ENCODE measurements at places on chromosomes 11 and 22.
A peak's percentile ranks its signal among the peaks of the same experiment; 100 is the strongest.

GRCh38 chr22:49626361-49627216 lies 201.1 kb downstream of the BRD1 start:
- no peak for DNase-seq

- peak; percentile 11 for DNase-seq
Observed at GRCh38 chr22:19787849-19788141, 27.2 kb downstream of the TBX1 start.

DNA sequence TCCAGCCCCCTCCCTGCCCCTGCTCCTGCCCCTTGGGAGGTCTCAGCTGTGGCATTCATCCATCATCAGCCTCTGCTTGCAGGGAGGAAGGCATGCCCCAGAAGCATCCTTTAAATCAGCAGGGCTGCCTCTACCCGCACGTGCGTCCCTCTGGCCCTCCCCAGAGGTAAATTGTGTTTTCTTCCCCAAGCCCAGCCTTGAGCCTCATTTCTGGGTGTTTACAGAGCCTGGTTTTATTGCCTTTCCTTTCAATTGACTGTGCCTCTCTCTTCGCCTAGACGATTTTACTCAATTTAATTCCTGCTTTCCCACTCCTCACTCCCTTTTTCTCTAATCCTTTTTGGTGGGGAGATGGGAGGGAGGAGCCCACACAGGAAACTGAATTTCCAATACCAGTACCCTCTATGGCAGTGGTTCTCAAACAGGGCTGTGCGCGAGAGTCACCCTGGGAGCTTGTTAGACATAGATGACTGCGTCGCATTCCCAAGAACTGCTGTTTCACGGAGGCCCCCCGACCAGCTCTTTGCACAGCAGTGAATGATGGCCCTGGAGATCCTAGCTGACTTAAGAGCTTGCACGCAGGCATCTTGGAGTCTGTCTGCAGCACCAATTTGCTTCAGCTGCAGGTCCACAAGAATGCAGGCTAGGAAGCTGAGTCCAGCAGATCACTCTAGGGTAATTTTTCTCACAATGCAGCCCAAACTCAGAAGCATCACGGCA lies 15.1 kb upstream of the OAF start:
- DNase-seq, result no peak

DNA sequence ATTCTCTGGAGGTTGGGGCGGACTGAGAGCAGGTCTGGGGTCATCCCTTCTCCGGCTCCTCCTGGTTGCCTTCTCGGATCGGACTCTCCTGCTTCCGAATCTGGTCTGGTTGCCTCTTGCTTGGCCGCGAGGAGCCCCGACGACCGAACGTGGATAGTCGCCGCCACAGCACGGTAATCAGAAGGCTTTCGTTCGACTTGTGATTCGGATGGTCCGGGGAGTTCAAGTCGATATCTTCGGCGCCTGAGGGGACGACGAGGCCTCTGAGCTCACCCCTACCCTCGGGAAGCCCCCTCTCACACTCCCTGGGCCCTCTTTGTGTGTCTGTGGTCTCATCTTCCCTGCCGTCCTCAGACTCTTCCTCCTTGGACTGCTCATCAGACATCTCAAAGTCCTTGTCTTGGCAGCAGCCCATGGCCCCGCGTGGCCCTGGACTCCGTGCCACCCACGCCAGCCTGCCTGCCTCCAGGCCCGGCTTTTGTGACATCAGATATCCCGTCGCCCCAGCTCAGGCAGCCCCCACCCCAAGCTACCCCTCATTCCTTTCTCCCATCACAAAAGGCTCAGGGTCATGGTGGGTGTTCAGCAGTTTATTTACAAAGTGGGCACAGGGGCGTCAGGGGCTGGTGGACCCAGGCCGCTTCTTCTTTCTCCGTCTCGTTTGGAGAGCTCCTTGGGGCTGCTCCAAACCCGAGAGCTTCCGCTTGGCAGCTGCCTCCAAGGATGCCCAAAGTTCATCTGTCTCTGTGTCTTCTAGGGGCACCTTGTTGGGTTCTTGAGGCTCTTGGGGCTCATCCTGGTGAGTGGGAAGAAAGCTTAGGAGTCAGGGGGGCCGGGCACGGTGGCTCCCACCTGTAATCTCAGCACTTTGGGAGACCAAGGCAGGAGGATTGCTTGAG lies at the start of gene TEX54:
Gene TEX54 (minus strand): TSS at position 506 of the 899 bp plus-strand sequence.
- no peak for DNase-seq

DNA sequence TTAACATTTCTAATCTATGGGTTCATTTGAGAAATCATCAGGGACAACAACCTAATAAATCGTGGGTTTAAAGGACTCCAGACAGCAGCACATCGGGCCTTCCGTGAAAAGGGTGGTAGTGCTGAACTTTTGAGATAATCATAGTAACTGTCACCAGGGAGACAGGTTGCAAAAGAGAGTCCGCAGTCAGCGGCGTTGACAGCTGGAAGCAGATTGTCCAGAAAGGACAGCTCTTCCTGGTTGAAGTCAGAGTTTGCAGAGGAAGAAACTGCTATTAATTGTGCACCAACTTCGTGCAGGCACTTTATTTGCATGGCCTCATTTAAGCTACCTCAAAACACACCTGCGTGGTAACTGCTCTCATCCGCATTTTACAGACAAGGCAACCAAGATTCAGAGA lies 20.5 kb upstream of the ISX start:
- DNase-seq, result no peak

- DNase-seq, result no peak
Observed at GRCh38 chr22:43421914-43422615, 10.3 kb downstream of the MPPED1 start.

- DNase-seq, result peak; percentile 52
Observed at GRCh38 chr11:61967924-61968757, 707 bp upstream of the FTH1 start.

- DNase-seq, result peak; percentile 13
Observed at GRCh38 chr11:27754035-27755017, 54.1 kb upstream of the BDNF start.

DNA sequence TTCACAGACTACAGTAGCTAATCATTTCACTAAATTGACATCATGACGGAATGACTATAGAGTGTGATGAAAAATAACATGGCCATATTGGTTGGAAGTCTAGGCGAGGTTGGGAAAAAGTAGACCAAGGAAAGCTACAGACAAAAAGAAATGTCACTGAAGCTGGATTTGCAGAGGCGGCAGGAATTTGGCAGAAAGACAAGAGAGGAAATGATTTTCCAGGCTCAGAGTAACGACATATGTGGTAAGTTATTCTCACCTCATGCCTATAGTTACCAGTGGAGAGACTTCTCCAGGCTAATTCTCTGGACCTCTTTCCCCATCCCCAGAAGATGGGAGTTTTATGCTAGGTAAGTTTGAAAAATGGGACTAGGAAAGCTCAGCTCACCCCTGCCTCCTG lies 1005.8 kb upstream of the CCDC90B start:
- peak; percentile 38 for DNase-seq

GRCh38 chr11:124415356-124415923 lies 9.2 kb downstream of the OR8B4 start:
- DNase-seq, result peak; percentile 45

GRCh38 chr11:65213322-65214211 lies 31.8 kb downstream of the CAPN1 start:
- peak; percentile 62 for DNase-seq

DNA sequence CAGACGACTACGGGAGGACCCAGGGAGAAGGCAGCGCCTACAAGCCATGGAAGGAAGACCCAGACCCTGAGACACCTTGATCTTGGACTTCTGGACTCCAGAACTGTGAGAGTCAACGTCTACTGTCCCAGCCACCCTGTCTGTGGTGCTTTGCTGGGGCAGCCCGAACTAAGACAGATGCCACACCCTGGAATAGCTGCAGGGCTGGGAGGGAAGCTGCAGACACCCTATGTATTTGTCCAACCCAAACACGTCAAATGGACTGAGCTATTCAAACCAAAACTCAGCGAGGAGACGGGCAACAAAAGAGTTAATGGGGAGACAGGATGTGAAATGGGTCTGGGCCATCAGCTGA lies 169.3 kb downstream of the CTTN start:
- DNase-seq, result no peak

- DNase-seq, result no peak
Observed at GRCh38 chr11:43234881-43235280, 76.9 kb upstream of the API5 start.

GRCh38 chr11:59264736-59265135 lies 52.0 kb upstream of the MPEG1 start:
- DNase-seq, result no peak

DNA sequence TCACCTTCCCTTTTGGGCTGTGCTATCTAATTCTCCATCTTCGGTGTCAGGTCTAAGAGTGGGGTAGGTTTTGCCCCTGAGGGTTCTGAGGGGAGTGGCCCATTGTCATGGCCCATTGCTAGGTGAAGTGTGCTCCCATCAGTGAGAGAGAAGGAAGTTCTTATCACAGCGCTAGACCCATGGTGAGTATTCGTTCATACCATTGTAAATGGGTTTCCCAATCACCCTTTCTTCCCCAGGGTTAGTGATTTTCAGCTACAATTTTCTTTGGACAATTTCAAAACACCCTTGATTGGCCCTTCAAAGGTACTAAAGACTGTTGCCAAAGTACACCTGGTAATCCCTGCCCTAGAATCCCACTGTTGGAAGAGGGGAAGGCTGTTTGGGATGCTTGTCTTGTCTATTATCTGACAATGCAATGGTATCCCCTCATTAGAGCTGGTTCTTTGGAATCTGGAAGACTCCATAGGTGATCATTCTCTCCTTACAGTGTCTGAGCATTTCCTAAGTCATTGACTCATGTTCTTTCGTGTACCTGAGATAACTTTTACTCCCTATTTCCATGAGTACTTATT lies 20.2 kb downstream of the MPEG1 start:
- DNase-seq, result peak; percentile 22

DNA sequence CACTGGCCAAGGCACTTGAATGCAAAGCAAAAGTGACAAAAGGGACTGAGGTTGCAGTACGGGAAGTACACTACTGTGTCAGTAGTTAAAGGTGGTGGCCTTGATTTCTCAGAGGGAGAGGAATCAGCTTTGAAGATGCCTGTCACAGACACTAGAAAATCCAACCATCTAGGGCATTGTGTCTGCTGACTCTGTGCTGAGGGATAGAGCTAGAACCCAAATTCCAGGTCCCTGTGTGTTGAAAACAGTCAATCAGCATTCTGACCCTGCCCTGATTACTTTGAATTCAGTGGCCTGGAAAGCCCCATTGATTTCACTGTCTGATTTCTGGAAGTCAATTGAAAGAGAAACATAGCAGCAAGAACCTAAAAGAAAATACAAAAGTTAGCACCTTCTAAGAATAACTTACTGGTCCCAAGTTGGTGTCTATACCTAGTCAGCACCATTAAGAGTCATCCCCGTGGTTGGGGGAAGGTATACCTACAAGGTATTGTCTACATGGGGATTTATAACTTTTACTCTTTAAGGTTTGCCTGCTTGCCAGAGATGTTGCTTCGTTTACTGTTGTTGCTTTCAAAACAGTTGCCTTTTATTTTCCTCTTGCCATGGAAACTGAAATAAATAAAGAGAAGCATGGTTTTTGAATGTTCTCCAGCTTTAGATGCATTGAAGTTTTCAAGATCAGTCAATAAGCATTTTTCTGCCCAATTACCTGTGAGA lies 97.3 kb downstream of the PDHX start:
- no peak for DNase-seq

DNA sequence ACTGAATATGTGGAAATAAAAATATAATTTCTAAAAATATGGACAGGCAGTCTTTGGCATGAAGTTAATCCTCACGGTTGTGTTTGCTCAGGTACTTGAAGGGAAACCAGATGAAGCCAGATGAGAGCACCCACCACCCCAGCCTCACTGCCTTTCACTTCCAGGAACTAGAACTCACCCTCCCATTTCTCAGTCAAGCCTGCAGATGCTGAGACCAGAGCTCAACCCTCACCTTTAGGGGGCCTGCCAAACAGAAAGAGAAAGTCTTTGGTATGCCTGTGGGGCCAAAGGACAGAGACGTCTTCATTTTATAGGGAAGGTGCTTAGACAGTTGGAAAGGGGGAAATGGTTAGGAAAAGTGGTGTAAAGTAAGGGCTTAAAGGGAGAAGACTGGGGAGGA lies 252.8 kb upstream of the PLET1 start:
- DNase-seq, result no peak

DNA sequence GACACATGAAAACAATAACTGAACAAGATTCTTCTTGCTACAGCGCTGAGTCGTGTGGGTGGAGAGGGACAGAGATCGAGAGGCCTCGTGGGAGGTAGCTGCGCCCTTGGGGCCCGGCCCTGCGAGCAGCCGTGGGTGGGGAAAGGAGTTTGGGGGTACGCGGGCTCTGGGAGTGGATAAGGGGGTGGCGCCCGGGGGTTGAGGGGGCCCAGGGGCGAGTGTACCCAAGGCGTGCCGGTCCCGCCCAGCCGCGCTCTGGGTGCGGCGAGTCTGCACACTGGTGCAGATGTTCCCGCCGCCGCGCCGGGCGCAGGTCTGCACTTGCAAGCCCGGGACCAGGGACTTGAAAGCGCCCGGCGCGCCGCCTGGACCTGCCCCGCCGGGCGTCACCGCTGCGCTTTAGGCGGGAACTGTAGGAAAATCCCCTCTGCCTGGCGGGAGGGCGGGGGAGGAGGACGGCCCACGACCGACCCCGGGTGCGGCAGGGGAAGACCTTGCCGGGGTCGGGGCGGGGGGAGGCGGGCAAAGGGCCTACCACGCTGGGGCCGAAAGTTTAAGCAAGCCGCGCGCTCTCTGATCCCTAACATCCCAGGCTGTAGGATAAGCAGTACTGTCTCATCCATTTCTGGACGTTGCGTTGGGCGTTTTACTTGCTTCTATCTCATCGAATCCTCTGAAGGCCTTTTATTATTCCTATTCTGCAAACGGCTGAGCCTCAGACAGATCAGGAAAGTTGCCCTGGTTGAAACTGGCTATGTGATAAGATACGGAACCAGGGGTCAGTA lies 1.4 kb upstream of the KREMEN1 start:
- peak; percentile 67 for DNase-seq

- peak; percentile 71 for DNase-seq
Observed at GRCh38 chr11:125074511-125075241, 11.6 kb downstream of the SLC37A2 start.

DNA sequence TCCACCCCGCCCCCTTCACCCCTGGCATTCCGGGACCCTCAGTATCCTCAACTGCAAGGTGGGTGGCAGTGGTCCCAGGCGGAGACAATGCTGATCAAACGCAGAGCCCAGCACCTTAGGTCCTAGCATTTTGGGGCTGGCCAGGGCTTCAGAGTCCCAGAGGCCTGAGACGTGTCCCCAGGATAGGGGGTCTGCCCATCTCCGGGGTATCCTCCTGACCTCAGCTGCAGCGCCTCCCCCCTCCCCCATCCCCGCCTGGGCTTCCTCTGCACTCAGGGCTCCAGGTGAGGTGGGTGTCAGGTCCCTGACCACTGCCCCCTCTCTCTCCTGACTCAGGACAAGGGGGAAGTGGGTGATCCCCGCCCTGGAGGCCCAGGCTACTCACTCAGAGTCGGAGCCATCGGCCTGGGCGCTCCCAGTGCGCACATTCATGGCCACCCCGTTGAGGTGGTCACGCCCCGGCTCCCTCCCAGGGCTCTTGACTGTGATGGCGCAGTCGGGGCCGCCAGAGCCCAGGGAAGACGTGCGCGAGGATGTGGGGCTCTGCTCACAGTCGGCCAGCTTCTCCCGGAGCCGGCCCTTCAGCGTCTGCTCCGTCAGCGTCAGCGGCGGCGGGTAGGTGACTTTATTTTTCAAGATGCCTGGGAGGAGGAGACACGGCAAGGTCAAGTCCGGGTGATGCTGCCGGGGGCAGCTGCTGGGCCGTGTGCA lies 28.3 kb downstream of the TRMU start:
- DNase-seq, result no peak

Data from mesendoderm (in vitro differentiated cells).